Stimulated activated CD4-positive, alpha-beta T cell treated with anti-CD3 and anti-CD28 coated beads, TNF-alpha, amount 100 ng/mL, for 4 hours (primary cell): ENCODE measurements at places on chromosomes 6 and 20.
A peak's percentile ranks its signal among the peaks of the same experiment; 100 is the strongest.

DNA sequence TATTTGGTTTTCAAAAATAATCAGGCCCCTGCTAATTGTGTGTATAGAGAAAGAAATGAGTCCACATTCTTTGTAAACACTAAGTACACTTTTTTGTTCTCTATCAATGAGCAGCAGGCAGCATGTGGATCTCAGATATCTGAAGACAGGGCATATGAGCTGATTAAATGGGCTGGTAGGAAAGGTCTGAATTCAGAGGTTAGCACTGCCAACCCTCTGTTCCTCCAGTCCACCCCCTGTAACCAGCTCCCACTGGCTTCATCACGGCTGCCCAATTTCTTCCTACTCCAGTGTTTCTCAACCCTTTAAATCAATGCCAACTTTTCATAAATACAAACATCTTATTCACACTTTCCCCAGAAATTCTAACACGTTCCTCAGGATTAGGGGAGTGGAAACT lies 128.5 kb downstream of the TPBG start:
- DNase-seq, result no peak

GRCh38 chr20:20204256-20204655 lies 151.9 kb downstream of the CFAP61 start:
- no peak for DNase-seq

GRCh38 chr6:112017169-112017568 lies 36.7 kb upstream of the CCN6 start:
- DNase-seq, result no peak

- DNase-seq, result no peak
Observed at GRCh38 chr6:121759370-121759769, 323.9 kb downstream of the GJA1 start.

GRCh38 chr20:3980260-3981131 lies 34.9 kb downstream of the RNF24 start:
- DNase-seq, result peak; percentile 10

DNA sequence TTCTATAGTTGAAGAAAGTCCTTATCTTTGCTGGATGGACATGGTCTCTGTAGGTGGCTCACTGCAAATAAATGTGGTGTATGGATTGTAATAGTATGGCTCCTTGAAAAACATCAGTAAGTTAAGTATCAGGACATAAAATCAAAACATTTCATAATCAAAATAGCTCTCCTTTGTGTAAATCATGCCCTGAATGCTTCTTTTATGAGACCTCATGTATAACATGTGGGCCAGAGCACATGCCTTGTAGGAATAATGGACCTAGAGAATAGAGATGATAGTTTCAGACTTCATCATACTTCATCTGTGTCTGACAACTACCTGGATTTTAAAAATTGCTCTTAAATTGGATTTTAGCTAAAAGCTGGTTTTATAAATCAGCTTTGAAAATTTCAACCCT lies 159.9 kb downstream of the ASCC3 start:
- no peak for DNase-seq

GRCh38 chr6:114284281-114284680 lies 58.5 kb downstream of the HS3ST5 start:
- DNase-seq, result no peak

DNA sequence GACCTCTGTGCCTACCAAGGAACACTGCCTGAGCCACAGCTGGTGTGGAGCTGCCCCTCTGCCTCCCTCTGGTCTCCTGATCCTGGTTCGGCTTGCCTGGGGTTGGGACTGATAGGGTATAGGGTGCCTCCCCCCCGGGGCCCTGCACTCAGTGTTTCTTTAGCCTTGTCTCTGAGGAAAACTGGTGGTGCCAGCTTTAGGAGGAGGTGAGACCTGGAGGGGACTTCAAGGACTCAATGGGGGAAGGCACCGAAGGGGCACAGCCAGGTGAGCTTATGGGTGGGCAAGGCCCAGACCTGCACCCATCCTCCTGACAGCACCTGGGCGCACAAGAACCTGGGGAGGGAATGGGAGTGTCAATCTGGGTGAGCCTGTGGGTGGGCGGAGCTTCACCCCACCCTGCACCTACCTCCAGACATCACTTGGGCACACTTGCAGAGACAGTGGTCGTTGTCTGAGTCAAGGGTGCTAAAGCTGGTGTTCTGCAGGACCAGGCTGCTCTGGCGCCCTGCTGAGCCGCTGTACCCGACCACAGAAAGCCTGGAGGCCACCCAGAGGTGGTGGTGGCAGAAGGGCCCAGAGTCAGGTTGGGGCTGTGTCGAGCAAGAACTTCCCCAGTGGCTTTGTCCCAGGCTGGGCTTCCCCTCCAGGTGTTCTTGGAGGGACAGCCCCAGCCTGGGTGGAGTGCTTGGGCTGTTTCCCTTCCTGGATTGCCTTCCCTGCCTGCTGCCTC lies 40.5 kb downstream of the FAM110A start:
- DNase-seq, result no peak

GRCh38 chr6:14474816-14475215 lies 357.2 kb downstream of the CD83 start:
- no peak for DNase-seq

- DNase-seq, result no peak
Observed at GRCh38 chr6:33662318-33662717, 41.2 kb downstream of the ITPR3 start.

GRCh38 chr6:43817192-43817591 lies 47.2 kb downstream of the VEGFA start:
- no peak for DNase-seq

- DNase-seq, result no peak
Observed at GRCh38 chr6:83215131-83216047, 22.2 kb downstream of the RWDD2A start.

DNA sequence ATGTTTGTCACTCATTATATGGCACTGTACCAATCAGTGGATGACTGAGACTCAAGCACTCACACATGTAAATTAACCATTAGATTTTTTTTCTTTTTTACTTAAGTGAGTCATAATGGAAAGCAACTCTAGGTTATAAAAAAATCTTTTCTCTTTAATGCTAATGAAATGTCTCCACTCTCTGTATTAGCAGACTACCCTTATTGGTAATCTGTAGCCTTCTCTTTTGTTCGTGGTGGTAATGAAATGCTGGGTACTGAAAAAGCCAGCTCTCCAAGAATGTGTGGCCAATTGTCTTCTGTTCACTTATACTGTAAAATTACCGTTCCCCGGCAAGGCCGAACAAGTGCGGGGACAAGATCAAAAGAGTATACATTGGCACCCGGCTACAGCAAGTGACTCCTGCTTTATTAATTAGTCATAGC lies 69.0 kb downstream of the AFG1L start:
- no peak for DNase-seq

- DNase-seq, result no peak
Observed at GRCh38 chr6:108169464-108170331, 3.9 kb downstream of the NR2E1 start.

DNA sequence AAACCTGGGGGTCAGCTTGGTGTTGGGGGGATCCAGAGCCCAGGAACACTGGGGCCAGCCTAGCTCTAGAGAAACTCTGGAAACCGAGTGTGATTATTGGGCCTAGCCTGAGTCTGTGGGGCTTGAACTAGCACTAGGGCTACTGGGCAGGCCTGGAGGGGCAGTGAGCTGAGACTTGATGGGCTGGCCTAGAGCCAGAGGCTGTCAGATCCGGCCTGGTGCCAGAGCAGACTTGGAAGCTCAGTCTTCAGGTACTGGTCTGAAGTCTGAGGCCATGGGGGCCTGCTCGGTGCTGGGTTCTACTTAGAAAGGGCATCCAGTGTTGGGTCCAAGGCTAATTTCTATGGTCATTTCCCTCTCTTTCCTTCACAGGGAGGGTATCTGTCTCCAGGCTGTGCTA lies 2.7 kb downstream of the DEFB112 start:
- no peak for DNase-seq

- DNase-seq, result no peak
Observed at GRCh38 chr6:766625-767024, 73.7 kb upstream of the EXOC2 start.

DNA sequence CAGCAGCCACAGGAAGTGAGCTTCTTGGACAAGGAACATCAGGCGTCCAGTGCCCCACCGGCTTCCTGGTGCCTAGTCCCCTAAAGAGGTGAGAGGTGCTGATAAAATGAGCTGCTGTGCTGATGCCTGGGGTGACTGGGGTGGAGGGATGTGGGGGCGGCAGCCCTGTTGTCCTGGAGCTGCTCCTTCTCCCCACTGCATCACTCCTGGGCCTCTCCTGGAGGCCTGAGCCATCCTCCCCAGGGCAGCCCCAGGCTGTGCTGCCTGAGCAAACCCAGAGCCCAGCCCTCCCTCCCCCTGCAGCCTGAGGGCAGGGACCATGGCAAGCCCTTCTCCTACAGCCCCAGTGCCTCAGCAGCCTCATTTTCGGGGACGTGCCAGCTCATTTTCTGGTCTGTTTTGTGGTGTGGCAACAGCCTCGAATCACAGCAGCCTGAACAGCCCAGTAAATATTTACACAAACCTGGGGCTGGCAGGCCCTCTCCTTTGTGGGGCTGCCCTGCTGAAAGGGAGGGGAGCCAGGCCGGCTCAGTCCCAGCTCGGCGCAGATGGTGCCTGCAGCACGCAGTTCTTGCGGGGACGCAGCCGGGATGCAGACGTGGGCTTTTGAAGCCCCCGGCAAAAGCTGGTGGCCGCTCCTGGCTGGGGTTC lies 259.9 kb downstream of the DLL1 start:
- no peak for DNase-seq

DNA sequence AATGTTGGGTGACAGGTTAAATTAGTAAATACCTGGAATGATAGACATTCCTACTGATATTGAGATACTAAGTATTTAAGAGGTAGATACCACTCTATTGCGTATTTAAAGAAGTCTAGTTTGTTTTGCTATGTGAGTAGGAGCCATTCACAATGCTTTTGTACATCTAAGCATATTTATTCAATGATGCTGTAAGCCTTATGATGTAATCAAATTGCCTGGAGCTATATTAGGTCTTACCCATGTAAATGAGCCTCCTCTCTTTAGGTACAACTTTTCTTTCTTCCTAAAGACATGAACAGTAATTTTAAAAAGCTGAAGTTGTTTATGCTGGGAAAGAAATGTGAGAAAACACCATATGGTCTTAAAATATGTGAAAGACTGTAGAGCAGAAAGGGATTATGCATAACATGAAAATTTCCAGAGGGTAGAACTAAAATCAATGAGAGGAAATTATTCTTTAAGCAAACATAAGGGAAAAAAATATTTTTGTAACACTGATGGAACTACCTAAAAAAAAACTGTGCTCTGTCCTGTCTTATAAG lies 526.7 kb downstream of the EPHA7 start:
- no peak for DNase-seq

DNA sequence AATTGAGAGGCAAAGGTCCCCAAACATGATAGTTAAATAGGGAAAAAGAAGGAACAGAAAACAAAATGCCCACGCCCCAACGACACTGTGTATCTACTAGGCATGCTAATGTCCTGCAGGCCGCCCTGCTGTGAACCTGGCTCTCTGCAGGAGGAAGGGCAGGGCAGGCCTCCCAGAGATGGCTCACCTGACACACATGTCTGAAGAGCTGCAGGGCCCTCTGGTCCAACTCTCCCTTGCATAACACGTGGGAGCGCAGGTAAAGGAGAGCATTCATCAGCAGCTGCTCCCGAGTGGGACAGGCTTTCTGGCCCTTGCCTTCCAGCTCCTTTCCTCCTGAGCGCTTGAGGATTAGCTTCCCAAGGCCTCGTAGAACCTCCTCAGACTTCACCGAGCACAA lies 53.7 kb upstream of the LYRM2 start:
- DNase-seq, result no peak

DNA sequence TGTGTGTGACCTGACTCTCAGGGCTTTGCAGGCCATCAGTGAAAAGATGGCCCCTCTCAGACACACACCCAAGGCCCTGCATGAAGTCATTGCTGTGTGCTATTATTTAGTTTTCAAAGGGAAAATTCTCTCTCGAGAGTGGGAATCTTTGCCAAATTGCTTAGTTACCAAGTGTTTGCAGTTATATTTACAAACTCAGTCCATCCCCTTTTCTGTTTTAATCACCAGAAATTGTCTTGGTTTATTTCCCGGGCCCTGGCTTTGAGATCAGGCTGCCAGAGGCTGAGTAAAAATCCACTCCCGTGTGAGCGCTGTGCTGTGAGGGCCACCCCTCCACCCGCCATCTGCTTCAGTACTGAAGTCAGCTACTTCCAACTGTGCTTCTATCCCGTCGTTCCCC lies 163.1 kb downstream of the SOD2 start:
- DNase-seq, result no peak

- no peak for DNase-seq
Observed at GRCh38 chr6:137738931-137739504, 128.0 kb upstream of the TNFAIP3 start.

- no peak for DNase-seq
Observed at GRCh38 chr6:107820338-107821261, 3.5 kb downstream of the SCML4 start.

DNA sequence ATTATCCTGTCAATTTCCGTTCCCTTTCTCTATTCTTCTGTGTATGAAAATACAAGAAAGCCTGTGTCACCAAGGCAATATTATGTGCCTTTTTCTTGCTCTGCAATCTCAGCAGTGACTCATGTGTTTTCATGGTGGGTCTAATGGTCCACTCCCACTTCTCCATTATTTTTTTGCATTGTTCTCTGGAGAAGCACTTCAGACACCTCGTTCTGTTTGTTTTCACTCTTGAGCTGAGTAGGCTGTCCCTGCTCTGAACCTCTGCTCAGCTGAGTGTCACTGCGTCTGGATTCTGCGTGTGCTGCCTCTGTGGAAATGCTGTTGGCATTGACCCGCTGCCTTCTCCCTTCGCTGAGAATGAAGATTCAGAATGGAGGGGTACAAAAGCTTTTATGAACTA lies 230.6 kb downstream of the TMEM242 start:
- no peak for DNase-seq

GRCh38 chr20:19706463-19706862 lies 51.6 kb upstream of the RIN2 start:
- no peak for DNase-seq

GRCh38 chr6:7894262-7895124 lies 16.1 kb downstream of the TXNDC5 start:
- DNase-seq, result no peak

DNA sequence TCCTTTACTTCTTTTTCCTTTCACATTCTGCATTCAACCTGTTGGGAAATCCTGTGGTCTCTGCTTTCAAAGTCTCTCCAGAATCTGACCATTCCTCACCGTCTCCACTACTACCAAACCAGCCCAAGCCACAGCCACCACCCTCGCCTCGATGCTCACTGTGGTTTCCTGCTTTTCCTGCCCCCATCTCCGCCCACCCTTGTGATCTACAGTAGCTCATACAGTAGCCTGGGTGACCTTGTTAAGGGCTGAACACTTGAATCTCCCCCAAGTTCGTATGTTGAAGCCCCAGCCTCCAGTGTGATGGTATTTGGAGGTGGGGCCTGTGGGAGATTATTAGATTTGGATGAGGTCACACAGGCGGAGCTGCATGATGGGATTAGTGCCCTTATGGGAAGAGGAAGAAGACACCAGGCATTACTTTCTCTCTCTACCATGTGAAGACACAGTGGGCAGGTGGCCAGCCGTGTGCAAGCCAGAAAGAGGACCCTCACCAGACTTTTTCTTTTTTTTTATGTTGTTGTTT lies 189.0 kb upstream of the UST start:
- DNase-seq, result no peak
